Spleen (tissue), 13 donors: ENCODE measurements at places on chromosomes 6 and 20.

- DNase-seq: no peak
Measured at GRCh38 chr20:33306807-33307206, 23.8 kb downstream of the BPIFB1 start.

DNA sequence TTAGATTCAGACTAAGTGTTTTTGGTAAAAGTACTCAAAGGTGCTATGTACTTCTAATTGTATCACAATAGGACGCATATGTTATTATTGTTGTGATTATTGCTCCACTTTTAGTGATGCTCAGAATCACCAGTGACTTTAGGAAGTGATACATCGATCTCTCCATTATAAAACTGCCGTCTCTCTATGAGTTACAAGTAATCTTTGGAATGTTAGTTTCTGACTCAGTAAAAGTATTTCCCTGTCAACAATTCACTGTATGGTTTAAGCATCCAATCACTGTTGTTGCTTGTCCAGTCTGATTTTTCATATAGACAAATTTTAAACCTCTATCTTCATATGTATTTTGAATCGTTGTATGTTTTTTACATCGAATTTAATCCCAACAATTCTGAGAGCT is 9.4 kb downstream of the DCBLD1 start:
- no peak for DNase-seq

- DNase-seq: no peak
Measured at GRCh38 chr20:3374296-3374695, 33.2 kb downstream of the DNAAF9 start.

DNA sequence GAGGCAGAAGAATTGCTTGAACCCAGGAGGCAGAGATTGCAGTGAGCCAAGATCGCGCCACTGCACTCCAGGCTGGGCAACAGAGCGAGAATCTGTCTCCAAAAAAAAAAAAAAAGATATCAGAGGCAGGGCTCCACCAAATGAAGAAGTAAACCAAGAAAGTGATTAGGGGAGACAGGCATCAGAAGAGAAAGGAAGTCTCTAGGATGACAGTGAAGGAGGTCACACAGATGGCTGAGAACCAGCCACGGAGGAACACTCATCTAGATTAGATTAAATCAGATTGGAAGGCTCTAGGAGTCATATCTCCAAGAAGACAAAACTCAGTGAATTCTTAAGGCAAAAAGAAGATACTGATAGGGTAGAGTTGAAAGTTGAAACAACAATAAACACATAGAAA is 102.2 kb upstream of the CCDC28A start:
- no peak for DNase-seq

DNA sequence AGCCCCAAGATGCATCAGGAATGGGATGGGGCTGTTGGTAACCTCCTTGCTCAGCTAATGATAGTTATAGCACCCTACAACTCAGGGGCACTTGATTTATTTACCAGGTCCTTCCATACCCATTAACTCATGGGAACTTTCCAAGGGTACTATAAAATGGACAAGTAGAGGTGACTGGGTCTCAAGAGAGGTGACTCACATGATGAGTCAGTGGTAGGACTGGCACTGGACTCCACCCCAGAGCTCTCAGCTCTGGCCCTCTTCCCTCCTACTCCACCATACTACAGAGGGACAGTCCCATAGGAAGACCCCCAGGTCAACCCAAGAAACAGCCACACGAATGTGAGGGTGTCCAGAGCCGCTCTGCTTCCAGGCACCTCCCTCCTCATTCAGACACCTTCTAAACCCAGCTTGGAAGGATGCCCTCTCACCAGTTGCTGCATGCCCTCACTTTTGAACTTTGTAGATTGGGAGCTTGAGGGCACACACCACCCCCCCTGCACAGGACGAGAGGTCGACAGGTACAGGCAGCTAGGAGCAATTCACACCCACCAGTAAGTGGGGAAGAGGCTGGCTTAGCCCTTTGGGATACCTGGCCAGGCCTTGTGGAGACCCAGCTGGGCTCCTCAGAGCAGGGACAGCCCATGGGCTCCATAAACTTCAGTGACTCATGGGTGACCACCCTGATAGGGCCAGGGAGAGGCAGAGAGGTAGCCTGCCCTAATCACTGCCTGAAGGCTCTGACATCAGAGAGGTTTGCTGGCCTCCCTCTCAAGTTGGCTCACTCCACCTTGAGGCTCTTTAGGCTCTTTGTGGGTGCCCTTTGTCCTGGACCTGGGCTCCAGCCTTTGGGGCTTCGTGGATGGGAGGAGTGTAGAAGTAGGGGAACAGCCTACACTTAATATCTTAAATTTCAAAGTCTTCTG is 81.6 kb upstream of the MLN start:
- no peak for DNase-seq

GRCh38 chr6:109305028-109305427 is 77.2 kb downstream of the CD164 start:
- no peak for DNase-seq
